AG08396 (cell line): ENCODE measurements at places on chromosomes 13 and 19.
A peak's percentile ranks its signal among the peaks of the same experiment; 100 is the strongest.

DNA sequence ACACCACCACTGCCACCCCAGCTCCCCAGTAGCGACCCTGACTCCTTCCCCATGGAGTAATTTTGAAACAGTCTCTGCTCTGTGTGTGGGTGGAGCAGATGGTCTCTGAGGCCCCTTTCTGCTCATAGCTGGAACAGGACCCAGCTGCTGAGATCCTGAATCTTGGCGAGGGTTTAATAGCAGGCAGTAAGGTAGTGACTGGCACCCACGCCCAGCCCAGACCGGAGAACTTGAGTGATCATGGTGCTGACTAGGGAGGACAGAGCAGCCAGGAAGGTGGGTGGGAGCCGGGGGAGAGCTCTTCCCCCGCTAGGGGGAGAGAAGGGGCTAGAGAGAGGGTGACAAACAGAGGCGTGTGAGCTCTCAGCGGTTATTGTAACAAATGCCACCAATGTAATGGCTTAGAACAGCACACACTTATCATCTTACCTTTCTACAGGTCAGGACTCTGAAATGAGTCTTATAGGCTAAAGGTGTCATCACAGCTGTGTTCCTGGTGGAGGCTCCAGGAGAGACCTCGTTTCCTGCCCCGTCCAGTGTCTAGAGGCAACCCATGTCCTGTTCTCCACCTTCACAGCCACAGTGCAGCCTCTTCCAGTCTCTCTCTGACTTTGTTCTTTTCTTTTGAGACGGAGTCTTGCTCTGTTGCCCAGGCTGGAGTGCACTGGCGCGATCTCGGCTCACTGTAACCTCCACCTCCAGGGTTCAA, 7.2 kb upstream of the ACER1 start:
- no peak for DNase-seq

DNA sequence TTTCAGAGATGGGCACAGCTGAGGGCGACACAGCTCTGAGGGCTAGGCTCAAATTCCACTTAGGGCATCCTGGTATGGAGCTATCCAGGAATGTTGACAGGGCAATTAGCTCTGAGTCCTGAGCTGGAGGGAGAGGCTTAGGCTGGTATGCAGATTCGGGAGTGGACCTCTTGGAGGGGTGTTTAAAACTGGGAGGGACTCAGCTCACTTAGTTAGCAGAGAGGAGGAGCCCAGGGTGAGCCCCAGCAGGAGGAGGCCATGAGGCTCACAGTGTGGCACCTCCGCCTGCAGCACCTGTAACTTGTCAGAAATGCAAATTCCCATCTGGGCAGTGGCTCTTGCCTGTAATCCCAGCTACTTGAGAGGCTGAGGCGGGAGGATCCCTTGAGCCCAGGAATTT, 10.2 kb upstream of the NOP53 start:
- DNase-seq = no peak

- DNase-seq = no peak
Measured at GRCh38 chr13:80894917-80895316, 554.0 kb upstream of the SPRY2 start.

DNA sequence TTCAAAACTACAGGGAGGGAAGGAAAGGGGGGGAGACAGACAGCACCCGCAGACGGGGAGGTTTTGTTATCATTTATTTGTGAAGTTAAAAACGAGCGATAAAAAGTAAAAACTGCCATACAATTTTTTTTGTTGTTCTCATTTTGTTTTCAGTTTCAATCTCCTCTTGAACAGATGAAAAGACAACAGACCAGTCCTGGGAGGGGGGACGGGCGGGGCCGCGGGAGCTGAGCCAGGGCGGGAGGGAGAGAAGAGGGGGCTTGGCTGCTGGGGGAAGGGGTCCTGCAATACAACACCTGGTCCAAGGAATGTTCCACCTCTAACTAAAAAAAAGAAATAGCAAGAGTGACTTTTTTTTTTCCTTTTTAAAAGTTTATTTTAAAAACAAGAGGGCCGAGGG, 11.3 kb downstream of the KHSRP start:
- no peak for DNase-seq

- no peak for DNase-seq
Measured at GRCh38 chr19:54147676-54148075, 10.1 kb downstream of the CNOT3 start.

DNA sequence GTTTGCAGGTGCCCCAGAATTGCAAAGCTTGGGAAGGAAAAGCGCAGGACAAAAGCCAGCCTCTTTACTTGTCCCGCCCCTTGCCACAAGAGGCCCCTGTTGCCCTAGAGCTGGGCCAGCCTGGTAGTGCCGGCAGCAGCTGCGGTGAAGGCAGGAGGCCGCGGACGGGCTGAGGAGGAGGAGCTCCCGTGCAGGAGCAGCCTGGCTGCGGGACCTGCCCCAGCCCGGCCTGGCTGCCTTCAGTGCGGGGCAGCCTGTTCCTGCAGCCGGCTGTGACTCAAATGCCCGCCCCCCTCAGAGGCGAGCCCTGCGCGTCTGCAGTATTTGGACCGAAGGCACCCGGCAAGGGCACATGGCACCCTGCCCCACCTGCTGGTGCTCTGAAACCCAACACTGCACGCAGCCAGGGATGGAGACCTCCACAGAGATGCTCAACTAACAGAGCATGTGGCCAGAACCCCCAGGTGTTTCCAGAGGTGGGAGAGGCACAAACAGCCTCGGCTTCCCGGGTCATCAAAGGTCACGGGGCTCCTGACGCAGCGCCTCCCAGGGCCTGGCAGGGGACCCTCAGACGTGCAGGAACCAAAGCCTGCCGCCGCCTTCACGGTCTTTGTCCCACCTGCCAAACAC, 29.7 kb downstream of the NAXD start:
- peak; percentile 79 for DNase-seq

- no peak for DNase-seq
Measured at GRCh38 chr19:28014615-28015405, 1198.1 kb downstream of the UQCRFS1 start.

DNA sequence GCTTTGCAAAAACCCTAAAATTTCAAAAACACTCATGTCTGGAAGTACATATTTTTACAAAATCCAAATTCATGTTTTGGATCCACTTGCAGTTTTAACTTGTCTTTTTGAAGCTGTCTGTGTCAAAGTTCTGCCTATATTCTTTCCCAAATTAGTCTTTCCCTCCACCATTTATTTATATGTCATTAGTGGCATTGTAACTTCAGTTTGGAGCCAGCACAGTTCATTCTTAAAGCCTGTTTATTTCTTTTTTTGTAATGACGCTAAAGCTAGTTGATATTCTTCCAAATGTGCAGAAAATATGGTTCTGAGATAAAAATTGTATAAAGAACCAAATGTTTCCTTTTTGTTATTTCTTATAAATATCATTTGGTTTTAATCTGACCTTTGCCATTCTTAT, 2039.3 kb downstream of the OLFM4 start:
- no peak for DNase-seq

DNA sequence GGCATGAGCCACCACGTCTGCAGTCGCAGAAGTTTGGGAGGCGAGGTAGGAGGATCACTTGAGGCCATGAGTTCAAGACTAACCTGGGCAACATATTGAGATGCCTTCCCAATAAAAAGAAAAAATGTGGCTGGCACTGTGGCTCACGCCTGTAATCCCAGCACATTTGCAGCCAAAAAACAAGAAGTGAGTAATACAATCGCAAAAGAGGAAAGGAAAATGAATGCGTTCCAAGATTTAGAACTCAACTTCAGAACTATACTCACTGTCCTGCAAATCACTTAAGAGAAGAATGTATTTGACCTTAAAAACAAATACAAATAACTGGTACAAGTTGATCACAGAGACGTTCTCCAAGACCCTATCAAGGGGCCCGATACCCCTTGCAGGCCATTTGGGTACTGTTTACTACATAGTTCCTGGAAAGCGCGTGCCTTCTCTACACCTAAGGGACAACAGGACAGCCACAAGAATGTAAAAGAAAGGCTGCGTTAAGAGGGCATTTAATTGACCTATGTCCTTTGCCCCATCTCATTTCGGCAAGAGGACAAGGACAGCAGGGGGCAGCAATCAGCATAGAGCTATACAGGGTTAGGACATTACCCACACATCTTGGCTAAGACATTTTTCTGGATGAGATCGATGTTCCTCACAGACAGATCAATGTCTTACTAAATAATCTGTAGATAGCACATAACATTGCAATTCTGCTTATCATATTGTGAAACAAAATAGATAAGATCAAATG, 41.3 kb downstream of the FLT3 start:
- no peak for DNase-seq

- no peak for DNase-seq
Measured at GRCh38 chr13:59601993-59602392, 561.7 kb downstream of the DIAPH3 start.

DNA sequence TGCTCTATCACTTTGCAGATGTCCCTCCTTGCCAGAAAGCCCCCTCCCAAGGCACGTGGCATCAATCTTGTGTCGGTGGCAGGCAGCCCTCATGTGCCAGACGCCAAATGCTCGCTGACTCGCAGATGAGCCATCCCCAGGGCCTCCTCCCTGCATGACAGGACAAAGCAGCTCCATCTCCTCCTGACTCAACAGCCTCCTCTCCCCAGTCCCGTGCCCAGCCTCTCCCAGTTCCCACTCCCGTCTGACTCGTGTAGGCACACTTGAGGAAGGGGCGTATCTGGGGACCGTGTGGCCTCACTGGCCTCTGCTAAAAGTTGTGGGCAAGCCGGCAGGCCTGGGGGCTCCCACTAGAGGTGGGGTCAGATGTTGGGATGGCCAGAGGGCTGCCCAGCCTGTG, 133.6 kb downstream of the STK24 start:
- peak; percentile 94 for DNase-seq

GRCh38 chr13:58960888-58961287, 1202.8 kb downstream of the DIAPH3 start:
- peak; percentile 2 for DNase-seq

DNA sequence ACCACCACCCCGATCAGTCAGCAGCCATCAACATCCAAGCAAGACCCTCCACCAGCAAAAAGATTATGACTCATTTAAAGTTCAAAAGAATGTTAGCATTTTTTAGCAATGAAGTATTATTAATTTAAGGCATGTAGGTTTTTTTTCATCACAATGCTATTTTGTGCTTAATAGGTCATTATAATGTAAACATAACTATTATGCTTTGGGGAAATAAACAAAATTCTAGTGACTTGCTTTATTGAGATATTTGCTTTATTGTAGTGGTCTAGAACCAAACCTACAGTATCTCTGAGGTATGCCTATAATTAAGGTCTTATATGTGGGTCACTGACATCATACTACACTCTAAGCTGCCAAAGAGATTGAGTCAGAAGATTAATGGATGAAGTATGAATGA, 20.0 kb downstream of the KLF12 start:
- DNase-seq = no peak

GRCh38 chr13:108439556-108439955, 170.0 kb downstream of the TNFSF13B start:
- no peak for DNase-seq

DNA sequence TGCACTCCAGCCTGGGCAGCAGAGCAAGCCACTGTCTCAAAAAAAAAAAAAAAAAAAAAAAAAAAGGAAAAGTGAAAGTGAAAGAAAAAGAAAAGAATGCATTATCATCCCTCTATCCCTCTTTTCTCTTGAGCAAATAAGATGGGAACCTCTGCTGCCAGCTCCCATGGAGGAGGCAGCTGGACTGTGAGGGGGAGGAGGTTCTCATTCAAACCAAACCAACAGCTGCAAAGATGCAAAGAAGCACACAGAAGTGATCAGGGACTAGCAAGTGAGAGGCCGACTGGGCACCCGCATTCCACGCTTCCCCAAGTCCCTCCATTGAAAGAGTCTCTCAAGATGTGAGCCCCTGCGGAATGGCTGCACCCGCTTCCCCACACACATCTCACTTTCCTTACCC, 63.5 kb downstream of the TSHZ3 start:
- peak; percentile 72 for DNase-seq

GRCh38 chr13:110942248-110942981, 27.5 kb upstream of the ANKRD10 start:
- DNase-seq = no peak

- no peak for DNase-seq
Measured at GRCh38 chr19:7879836-7880235, 5.6 kb upstream of the PRR36 start.

DNA sequence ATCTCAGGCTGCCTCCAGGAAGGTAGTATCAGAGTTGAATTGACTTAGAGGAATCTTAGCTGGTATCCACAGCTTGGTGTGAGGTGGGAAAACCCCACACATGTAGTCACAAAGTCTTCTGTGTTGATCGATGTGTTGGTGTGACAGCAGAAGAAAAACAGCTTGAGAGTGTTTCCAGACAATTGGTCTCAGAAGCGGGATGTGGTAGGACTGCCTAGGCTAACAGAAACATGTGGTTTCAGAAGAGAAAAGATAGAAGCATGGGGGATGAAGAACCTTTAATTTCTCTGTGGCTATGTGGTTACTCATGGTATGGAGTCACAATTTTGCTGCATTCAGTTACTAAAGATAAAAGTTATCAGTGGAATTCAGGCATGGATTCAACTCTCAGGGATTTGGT, 134.7 kb upstream of the SLITRK5 start:
- no peak for DNase-seq

DNA sequence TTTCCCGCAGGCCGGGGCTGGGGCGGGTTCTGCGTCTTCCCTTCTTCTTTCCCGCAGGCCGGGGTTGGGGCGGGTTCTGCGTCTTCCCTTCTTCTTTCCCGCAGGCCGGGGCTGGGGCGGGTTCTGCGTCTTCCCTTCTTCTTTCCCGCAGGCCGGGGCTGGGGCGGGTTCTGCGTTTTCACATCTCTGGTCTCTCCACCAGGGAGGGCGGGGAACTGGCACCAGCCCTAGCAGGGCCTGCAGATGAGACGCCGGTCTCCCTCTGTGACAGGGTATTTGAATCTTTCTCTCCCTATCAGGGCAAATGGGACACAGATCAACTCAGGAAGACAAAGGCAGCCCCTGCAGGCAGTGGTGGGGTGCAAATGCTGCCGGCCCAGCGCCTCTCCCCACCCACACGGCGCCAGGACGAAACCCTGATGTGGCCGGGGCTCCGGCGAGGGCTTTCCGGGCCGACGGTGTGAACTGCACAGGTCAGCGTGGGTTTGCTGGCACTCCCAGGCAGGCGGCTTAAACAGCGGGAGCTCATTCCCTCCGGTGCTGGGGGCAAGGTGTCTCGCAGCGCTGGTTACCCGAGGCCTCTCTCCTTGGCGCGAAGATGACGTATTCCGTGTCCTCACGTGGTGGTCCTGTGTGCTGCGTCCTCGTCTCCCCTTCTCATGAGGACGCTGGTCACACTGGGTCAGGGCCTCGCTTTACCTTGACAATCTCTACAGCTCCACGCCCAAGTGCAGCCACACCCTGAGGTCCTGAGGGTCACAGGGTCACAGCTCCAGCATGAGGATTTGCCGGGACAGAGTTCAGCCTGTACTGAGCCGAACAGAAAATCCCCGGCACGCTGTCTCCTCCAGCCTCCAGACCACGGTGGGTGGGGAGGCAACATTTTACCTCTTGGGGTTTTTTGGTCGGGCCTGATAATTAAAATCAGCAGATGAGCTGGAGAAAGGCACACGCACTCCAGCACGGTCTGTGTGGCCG, 717 bp upstream of the C13orf46 start:
- DNase-seq = no peak

- no peak for DNase-seq
Measured at GRCh38 chr19:5530701-5531100, 37.1 kb downstream of the TINCR start.

DNA sequence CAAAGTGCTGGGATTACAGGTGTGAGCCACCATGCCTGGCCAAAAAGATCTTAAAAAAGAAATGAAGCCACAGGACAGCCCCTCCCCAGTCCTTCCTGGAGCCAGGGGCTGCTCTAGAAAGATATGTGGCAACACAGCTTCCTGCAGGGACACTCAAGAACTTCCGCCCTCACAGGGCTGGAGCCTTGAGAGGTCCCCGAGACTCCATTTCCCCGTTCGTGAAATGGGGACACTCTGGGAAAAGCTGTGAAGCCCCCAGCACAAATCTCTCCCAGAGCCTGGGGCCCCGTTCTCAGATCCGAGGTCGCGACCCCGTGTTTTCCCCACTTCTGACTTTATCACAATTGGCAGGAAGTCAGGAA, 2.5 kb upstream of the GPX4 start:
- DNase-seq = no peak
